Pulmonary artery endothelial cell (primary cell): ENCODE measurements at places on chromosomes 16 and 17. TPM values are rescaled to one million over a fixed set of nuclear protein-coding genes. Genes with fewer than 3 reads are reported as not detected.

The ZP2 gene
- not detected in 2 replicates for total RNA-seq

The USH1G gene
- total RNA-seq = not detected in 2 replicates

The SLC22A31 gene
- 0.13 and 0.18 TPM in 2 replicates for total RNA-seq

The TBC1D28 gene
- not detected in 2 replicates for total RNA-seq

The SMIM5 gene
- total RNA-seq = 0.07 TPM in 1 of 2 replicates, not detected in the other

The HBA1 gene
- total RNA-seq = not detected in 2 replicates

The TMEM100 gene
- 0.33 and 0.60 TPM in 2 replicates for total RNA-seq

The RNF43 gene
- total RNA-seq = 0.11 and 0.13 TPM in 2 replicates

The DBNDD1 gene
- 14.0 and 17.7 TPM in 2 replicates for total RNA-seq

The DRC3 gene
- 1.1 TPM in 2 replicates for total RNA-seq

The NACA2 gene
- total RNA-seq = 0.18 TPM in 1 of 2 replicates, not detected in the other

The WSCD1 gene
- 37.3 and 49.5 TPM in 2 replicates for total RNA-seq
